ENCODE measurements at places on chromosomes 5 and 9.
A peak's percentile ranks its signal among the peaks of the same experiment; 100 is the strongest.

- no peak for DNase-seq
Observed at GRCh38 chr5:56314529-56314928, 81.4 kb upstream of the ANKRD55 start.

- DNase-seq, result no peak
Observed at GRCh38 chr5:172852490-172853354, 18.7 kb downstream of the ERGIC1 start.

DNA sequence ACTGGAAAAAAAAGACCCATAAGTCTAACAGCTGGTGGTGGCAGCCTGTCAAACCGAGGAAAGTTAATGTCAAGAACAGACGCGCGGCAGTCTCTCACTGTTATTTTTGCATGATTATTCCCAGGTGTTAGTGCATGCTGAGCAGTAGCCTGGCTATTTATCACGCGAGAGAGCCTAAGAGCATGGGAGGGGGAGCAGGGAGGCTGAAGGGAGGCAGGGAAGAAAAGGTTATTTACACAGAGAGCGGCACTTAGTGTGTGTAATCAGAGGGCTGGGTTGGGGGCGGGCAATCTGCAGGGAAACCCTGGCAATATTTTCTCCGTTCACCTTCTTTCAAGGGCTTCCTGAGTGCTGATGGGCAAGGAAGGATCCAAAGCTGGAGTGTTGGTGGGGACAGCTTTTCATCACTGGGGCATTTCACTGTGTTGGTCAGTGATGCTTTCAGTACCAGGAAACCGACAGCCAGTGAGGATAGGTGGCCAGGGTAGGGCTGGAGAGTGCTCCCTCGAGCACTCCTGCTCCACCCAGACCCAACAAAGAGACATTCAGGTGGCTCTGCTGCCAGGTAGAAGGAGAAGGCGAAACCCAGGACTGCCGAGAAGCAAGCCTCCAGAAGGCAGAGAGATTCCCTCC lies 39.6 kb downstream of the ZNF608 start:
- no peak for DNase-seq

DNA sequence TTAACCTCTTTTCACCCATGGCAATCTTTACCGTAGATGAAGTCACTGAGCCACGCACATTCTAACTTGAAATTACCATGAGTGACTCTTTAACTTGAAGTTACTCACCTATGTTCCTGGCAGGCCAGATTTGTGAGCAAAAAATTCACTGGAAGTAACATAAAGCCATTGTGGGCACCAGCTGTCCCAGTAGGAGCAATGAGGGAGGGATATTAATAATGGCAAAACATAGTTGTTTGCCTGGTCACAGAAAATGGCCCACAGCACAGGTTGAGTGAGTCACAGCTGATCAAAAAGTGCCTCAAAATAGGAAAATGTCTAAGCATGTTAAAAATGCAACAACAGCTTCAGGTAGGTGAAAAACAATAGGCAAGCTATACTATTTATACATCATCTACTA lies 146.6 kb downstream of the EFNA5 start:
- DNase-seq, result no peak

- peak; percentile 6 for DNase-seq
Observed at GRCh38 chr9:26326563-26326962, 566.0 kb downstream of the CAAP1 start.

GRCh38 chr9:99108131-99108530 lies 3.2 kb downstream of the TGFBR1 start:
- DNase-seq, result no peak

DNA sequence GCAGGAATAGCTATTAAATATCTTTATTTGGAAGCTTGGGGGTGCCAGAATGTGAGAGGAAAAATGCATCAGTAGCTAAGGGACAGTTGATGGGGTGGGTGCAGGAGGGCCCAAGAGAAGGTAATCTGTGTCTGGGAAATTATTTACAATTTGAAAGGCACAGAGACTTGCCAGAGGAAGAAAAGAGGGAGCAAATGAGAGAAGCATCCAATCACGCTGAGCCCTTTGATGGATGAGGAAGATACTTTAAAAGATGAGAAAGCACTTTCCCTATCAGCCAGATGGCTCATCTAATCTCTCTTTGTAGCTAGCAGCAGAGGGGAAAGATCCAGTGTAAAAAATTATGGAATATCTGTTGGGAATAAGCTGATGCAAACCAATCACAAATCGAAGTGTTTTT lies 57.0 kb upstream of the ABCA1 start:
- no peak for DNase-seq

GRCh38 chr9:26603617-26604016 lies 289.0 kb downstream of the CAAP1 start:
- no peak for DNase-seq

DNA sequence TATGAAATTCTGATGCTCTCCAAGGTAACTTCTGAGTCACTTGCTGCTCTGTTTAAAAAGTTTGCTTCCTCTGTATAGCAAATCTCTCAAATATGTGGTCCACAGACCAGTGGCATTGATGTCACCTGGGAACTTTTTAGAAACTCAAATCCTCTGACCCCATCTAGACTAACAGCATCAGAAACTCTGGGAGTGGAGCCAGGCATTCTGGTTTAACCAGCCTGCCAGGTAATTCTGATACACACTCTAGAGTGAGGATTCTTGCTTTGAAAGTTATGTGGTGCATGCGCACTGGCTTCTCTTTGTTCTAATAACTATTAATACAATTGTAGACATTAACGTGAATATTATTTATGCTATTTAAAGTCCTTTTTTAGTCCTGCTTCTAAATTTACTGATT lies 298.1 kb downstream of the SLF1 start:
- DNase-seq, result no peak

DNA sequence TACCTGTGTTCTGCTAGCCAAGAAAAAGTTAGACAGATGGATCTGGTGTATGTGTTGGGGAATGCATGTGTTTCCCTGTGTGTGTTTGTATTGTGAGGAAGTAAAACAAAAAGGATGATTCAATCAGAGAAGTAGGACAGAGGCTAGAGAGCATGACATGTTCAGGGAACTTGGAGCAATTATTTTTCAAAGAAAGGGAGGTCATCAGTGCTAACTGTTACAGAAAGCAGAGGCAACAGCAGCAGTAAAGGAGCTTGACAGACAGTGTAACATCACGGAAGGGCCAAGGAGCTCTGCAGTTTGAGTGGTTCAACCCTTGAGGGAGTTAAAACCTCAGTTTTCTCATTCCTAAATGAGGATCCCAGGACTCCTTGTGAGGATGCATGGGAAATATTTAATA lies 13.2 kb downstream of the SPINK1 start:
- DNase-seq, result no peak

GRCh38 chr5:177079606-177080005 lies 7.1 kb upstream of the FGFR4 start:
- no peak for DNase-seq

GRCh38 chr5:116372931-116373597 lies 201.6 kb downstream of the SEMA6A start:
- DNase-seq, result no peak

DNA sequence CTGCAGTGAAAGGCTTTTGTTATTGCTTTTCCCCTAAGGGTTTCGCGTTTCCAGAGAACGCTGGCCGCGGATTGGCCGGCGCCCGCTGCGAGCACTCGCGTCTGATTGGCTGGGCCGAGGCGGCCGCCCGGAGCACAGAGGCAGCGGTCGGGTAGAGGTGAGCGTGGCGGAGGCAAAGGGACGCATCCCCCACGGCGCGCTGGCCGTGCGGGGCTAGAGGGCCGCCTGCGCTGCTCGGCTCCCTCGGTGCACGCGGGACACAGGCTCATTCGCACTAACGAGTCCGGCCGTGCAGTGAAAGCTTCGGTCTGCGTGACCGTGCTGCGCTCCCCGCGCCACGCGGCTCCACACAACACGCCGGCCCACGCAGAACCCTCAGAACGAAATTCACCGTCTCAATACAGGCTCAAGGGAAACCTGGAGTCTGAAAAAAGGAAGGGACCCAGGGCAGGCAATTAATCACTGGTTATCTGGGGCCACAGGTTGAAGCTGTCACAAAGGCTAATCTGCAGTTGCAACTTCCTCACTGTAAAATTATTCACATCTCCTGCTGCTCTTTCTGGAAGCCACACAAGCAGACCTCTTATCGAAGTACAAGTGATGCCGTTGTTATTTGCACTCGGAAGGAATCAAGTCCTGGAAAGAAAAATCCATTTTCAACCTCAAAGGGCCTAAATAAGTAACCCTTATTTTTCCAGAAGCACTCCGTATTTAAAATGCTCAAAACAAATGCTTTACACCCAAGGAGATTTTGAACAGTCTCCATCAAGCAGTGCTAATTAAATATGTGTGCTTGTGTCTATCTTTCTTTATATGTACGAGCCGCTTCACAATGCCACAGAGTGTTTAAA lies 94.6 kb downstream of the ZNF608 start:
- DNase-seq, result no peak

DNA sequence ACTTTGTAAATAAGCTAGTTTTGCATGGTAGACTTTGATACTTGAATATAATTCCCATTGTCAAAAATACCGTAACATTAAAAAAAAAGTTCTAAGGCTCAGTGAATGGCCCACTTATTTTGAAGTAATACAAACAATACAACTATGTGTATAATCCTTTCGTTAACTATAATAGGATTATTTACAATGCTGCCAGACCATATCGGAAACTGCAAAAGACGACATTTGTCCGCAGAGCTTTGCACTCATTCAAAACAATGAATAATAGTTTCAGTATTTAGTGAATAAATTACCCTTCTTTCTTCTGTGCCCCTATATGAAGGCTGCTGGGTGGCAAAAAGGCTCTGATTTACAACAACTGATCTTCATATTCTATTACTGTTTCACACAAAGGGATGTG lies 121.8 kb downstream of the DROSHA start:
- DNase-seq, result peak; percentile 12

GRCh38 chr9:125359011-125359410 lies 97.4 kb downstream of the GAPVD1 start:
- DNase-seq, result no peak

DNA sequence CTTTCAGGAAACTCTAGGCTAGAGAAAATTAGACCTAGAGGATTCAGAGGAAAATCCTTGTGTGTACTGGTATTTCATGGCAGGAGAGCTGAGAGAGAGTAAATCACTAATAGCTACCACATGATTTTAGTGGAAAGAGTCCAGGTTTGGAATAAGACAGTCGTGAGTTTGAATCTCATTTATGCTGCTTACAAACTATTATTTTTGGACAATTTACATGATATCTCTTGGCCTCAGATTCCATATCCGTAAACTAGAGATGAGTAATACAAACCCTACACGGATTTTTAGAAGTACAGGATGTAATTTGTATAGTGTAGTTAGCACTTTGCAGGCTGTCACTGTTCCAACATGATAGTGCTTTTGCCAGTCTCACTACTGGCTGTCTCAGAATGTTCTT lies 2.7 kb downstream of the IL31RA start:
- no peak for DNase-seq

- DNase-seq, result no peak
Observed at GRCh38 chr5:177270653-177271052, 32.9 kb downstream of the RAB24 start.

GRCh38 chr5:135155616-135156214 lies 121.7 kb upstream of the PITX1 start:
- DNase-seq, result no peak

GRCh38 chr9:130112538-130113151 lies 58.9 kb downstream of the GPR107 start:
- DNase-seq, result no peak

GRCh38 chr5:131224387-131225201 lies 39.3 kb upstream of the CDC42SE2 start:
- DNase-seq, result no peak

GRCh38 chr5:79834754-79835714 lies 145.4 kb downstream of the CMYA5 start:
- DNase-seq, result no peak

DNA sequence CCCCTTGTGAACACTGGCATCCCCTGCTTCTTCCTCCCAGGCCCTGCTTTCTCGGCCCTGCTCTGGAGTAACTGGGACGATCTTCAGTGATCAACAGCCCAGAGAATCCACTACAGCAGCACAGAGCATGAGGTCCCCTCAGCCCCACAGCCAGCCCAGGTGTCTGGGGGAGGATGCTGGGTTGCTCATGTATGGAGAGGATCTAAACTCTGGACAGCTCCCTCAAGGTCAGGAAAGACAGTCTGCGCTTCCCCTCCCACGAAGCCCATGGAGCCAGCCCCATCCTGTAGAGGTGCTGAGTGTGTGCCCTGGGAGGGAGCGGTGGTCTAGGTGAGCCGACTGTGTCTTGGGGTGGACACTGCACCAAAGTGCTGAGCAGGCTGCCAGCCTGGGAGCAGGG lies 190.2 kb downstream of the GABBR2 start:
- DNase-seq, result no peak

- DNase-seq, result no peak
Observed at GRCh38 chr9:20044686-20045085, 255.8 kb upstream of the SLC24A2 start.

- DNase-seq, result no peak
Observed at GRCh38 chr5:16467363-16468219, 2.0 kb upstream of the ZNF622 start.

- DNase-seq, result no peak
Observed at GRCh38 chr5:177489119-177489716, 8.2 kb downstream of the PDLIM7 start.
